Stimulated activated CD4-positive, alpha-beta T cell treated with anti-CD3 and anti-CD28 coated beads, Interleukin-1b, Interleukin-23, amount 100 ng/mL, for 24 hours (primary cell): ENCODE measurements at places on chromosomes 1 and 21.

- DNase-seq, result no peak
These were observed 9.9 kb downstream of the PLOD1 start for GRCh38 chr1:11944358-11944931.

DNA sequence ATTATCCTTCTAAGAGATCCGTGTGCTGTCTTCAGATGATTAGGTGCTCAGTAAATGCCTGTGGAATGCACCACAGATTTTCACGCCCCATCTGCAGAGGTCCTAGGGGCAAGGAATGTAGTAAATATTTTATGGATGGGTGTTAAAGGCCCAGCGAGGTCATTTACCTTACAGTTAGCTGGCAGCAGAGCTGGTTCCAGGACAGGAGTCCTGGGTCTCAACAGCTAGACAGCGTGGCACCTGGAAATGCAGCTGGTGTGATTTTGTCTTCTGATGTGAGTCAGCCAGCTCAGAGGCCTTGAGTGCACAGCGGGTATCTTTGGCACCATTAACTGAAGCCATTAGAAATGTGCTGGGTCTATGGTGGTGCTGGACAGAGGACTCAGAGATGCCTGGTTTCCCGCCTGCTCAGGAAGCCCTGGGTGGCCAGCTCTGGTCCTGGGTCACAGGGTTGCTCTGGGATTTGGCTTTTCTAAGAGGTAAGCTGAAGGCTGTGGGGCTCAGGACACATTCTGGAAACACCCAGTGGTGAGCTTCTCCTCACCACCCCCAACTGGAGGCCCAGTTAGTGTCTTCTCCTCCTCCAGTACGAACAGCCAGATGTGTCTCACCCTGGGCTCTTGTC, 65.5 kb downstream of the DDX20 start:
- DNase-seq, result no peak

- no peak for DNase-seq
These were observed 162.2 kb downstream of the DSCAM start for GRCh38 chr21:40684726-40685125.

- no peak for DNase-seq
These were observed 60.5 kb upstream of the USP25 start for GRCh38 chr21:15669247-15669646.

- no peak for DNase-seq
These were observed 430.8 kb upstream of the C1orf87 start for GRCh38 chr1:60504206-60504840.

GRCh38 chr1:167770127-167770526, 48.3 kb downstream of the MPZL1 start:
- no peak for DNase-seq
